ENCODE measurements at places on chromosomes 7 and 10.

GRCh38 chr7:129864042-129864441, 88.7 kb downstream of the UBE2H start:
- no peak for DNase-seq

DNA sequence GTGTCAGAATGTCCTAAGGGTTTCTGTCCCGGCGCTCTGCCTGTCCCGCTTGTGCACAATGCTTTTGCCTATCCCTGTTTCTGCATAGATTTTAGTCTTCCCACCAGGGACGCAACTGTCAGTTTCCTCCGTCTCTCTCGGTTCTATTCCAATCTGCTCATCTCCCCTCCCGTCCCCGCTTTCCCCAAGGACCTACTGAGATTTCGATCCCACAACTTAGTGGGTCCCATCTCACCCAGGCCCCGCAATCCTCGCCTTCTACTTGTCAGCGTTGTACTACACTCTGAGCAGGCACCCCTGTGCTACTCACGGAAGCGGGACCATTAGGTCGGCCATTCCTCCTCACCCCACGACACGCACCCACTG, 519 bp upstream of the ZNF655 start:
- no peak for DNase-seq

GRCh38 chr7:15977663-15978062, 291.2 kb upstream of the MEOX2 start:
- DNase-seq = no peak

GRCh38 chr7:111438369-111439289, 123.7 kb downstream of the IMMP2L start:
- no peak for DNase-seq

DNA sequence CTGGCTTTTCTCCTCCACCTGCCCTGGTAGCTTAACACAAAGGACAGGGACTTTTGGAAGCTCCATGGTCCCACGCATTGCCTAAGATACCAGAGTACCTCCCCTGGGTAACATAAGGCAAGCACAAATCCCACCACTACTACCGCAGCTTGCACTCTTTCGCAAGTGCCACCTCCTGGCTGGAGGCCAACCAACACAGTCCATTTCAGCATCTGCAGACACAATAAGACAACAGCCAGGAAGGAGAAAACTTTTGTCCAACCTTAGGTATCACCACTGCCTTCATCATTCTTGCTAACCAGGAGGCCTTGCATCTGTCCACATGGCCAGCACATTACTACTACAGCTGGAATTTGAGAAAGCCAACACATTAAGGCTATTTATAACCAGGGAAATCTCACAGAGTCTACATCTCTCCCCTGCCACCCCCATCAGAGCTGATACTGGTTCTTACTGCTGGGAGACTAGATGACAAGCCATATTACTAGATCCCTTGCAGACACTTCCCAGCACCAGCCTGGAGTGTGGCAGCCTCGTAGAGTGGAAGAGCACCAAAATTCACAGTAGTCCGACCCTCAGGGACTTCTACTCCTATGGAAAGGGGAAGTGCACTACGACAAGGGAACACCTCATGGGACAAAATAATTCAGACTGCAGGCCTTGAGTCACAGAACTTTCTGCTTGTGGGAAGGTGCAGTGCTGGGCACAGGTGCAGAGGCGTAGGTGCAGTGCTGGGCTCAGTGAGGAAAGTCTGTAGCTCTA, 39.8 kb upstream of the CDK13 start:
- DNase-seq = no peak

GRCh38 chr7:7181519-7182155, 707 bp upstream of the C1GALT1 start:
- DNase-seq = peak; percentile 66

DNA sequence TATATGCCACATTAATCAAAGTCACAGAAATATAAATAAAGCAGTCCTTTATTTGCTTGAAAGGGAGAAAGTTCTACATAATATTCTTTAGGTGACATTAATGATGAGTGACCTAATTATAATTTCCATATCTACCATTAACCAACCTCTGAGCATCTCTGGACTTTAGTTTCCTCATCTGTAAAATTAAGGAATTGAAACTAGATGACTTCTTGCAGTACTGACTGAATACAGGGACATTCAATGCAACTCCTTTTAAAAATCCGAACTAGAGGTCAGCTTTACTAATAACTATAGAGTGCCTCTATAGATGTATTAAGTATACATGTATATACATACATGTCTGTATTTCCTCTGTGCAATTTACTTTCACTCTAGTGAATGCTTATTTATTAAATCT, 3.9 kb downstream of the FMC1 start:
- no peak for DNase-seq

DNA sequence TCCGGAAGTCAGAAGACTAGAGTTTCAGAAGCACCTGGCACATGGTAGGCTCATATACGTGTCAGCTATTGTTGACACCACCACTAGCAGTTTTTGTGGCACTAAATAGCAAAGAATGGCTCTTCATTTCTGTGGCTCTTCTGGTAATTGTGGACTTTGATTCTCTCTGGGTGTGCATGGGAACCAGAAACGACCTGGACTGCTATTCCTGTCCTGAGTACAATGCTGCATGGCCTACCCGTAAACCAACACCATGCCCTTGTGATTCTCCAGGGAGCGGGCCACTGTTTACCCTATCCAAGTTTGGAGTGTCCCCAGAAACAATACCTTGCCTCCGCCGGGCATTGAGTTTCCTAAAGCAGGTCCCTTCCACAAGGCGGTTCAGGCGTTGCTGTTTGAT, 162.9 kb upstream of the AOAH start:
- no peak for DNase-seq

- peak; percentile 38 for DNase-seq
Observed at GRCh38 chr7:1951159-1951536, 281.1 kb downstream of the ELFN1 start.

GRCh38 chr10:79127151-79127961, 58.6 kb downstream of the ZMIZ1 start:
- DNase-seq = no peak

GRCh38 chr10:58842860-58843376, 330.2 kb downstream of the BICC1 start:
- no peak for DNase-seq

- DNase-seq = no peak
Observed at GRCh38 chr7:157699357-157700013, 362.7 kb downstream of the DNAJB6 start.

- DNase-seq = no peak
Observed at GRCh38 chr10:102872163-102872562, 2.9 kb downstream of the AS3MT start.

DNA sequence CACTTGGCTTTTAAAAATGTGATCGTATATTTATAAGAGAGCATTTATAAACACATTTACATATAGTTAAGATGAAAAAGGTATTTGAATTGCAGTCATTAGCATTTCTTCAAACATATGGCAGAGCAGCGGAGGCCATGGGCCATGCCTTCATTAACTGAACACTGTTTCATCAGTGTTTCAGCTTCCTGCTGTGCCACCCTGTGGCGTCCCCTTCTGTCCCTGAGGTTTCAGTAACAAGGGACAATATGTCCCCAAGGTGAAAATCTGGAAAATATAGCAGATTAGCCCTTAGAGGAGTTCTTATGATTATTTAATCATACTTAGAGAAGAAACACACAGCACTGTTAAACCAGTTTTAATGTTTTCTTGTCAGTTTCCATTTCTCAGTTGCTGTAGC, 577.8 kb downstream of the ETV1 start:
- no peak for DNase-seq

DNA sequence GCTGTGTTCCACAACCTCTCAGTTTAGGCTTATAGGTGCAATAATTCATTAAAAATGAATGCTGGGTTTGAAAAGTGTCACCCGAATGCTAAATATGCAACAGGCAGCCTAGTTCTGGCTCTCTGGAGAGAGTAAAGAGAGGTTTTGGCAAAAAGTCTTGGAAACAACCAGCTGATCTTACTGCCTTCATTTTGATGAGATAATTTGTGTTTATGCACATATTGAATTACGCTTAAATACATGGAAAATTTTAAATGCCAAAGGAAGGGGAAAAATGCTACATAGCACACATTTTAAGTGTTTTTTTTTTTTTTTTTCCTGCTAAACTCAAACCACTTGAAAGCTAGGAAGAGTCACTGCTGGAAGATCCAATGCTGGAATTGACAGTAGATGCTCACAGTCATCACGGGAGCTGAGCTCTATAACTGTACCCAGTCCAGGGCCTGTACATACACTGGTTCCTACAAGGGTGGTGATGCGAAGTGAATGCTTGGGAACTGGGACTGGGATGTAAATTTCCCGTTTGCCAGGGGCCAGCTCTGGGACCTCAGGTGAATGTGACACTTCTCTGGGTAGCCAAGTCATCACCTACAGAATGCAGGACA, 151.5 kb downstream of the PFKFB3 start:
- no peak for DNase-seq

All from CD4-positive, alpha-beta T cell treated with Interleukin-17A for 4 hours (primary cell).